ENCODE measurements at places on chromosomes 7 and 10.

DNA sequence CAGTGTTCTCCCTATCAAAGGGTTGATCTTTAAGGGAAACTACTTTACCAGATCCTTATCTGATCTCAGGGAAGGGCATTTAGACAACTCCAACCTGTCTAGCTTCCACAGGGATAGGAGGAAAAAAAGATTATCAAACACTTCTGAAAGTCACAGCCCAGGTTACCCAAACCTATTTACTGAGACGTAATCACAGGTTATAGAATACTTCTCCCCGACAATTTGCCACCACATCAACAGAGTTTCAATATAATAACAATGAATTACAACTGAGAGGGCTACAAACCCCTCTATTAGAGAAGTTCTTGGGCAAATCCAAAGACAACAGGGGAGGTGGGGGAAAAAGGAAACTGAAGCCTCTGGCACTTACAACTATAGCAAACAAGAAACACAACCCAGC lies 26.3 kb downstream of the CFAP70 start:
- no peak for DNase-seq

DNA sequence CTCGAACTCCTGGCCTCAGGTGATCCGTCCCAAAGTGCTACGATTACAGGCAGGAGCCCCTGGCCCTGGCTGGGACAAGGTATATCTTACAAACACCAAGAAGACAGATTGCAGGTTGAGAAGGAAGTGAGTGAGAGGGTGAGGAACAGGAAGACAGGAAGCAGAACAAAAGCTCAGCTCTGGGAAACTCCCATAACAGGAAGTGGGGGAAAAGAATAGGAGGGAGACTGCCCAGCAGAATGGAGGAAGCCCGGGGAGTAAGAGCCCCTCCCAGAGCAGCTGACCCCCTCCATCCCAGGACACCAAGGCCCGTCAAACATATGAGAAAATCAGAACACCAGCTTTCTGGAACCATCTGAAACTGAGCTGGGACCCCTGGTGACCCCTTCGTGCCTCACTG lies 2.9 kb downstream of the TECPR1 start:
- no peak for DNase-seq

- peak; percentile 51 for DNase-seq
These were observed 35.2 kb downstream of the SGCE start for GRCh38 chr7:94620703-94621118.

DNA sequence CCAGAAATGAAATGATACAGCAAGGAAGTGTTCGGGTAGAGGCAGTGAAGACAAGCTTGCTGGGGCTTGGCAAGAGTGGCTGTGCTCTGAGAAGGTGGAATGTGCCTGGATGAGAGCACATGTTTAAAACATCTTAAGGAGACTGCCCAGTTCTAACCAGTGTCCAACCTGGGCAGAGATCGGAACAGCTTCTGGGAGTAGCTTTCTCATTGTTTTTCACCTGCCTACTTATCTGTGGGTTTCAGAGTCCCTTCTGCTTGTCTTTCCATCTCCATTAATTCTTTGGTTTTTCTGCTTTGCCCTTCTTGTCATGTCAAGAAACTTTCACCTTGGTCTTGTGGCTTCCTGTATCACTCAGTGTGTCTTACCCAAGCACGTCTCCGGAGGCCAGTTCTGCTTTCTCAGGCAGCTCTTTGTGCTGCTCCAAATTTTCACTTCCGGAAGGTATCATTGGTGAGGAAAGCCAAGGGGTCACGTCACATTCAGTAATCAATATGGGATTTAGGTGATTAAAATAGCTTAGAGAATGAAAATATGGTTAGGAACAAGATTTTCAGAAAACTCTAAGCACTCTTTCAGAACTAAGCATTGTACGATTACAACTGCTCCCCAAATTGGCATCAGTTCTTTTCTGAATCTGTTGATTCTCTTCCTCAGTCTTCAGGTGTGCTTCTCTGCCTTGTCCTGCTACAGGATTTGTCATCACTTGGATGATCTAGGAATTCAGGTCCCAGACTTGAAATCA lies 5.5 kb upstream of the LAMB4 start:
- DNase-seq: no peak

DNA sequence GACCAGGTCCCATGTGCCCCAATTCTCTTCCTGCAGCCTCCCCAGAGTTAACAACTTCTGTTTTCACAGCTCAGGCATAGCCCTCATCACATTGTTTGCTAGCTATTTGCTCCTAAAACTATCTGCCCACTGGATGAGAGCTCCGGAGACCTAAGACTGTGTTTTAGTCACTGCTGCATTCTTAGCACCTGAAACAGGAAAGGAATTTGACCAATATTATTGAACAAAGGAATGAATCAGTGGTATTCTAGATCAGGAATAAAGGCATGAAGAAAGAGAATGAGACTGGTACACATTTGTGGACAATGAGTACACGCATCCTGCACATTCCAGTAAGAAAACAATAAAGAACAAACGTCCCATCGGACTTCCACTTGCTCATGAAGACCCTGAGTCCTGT lies 54.8 kb downstream of the PPP1R17 start:
- DNase-seq: no peak

DNA sequence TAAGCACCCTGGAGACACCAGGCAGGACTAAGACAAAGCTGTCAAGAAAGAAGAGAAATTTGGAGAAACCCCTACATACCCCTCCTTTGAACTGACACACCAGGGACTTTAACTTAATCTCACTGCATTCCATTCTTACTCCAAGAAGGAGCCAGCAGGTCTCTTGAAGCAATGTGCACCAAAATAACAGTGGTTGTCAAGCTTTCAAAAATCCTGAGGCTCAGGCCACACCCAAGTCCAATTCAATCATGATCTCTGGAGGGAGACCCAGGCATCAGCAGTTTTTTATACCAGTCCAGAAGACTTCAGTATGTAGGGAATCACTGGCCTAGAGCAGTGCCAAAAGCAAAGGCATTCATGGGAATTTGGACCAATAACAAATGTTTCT lies 6.8 kb downstream of the SLC25A13 start:
- no peak for DNase-seq

DNA sequence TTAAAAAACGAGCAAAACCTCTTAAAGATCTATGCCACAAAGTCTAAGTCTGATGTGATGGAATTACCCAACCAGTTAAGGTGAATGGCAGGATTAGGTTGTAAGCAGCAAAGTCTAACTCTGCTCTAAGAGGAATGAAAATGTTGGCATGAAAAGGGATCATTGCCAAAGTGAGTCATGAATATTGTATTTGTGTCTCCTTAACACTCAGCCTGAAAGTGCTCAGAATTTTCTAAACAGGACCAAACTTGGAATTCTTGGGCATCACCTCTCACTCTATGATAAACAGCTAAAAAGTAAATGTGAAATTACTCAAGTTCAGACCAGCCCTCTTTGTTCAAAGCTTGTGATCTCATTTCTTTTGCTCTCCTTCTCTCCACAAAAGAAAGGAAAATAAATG lies 27.0 kb downstream of the PPP1R3A start:
- no peak for DNase-seq
